ENCODE measurements at places on chromosomes 6 and 20.

DNA sequence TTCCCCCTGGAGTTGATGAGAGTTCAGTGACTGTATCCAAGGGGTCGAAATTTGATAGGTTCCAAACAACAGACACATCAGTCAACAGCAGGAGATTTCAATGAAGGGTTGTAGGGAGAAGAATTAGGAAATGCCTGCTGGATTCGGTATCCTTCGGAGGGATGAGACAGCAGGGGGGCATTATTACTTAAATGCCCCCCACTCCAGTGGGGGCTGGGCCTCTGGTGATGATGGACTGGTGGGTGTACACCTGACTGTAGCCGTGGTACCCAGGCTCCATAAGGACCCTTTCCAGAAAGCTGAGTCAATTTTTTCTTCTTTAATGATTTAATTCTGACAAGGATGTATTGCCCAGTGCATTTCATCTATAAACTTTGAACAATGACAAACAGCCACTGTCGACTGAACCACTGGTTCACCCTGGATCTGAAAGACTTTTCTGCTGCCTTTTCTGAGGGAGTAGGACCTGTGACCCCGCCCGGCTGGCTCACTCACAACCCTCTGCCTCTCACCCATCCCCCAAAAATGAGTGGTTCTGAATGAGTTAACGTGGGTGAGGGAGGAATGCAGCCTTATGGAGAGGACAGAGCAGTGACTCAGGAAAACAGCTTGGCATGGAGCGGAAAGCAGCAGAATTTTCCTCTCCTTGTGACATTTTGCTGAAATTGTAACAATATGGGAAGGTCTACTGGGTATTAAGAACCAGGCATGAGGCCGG is 41.0 kb downstream of the ZMYND8 start:
- DNase-seq: no peak

DNA sequence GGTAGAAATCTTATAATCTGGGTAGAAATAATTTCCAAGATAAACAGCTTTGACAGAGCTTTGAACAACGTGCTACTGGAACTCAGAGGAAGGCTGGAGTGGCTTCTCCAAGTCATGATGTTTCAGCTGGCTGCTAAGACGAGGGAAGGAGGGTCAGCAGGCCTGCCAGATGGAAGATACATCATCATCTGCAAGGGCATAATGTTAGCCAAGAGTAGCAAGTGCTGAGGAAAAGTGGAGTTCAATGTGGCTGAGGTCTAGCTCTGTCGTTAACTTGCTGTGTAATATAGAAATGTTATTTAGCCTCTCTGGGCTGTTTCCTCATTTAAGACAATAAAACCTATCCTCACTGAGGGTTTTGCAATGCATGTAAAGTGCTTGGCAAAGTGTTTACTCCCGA is 35.1 kb downstream of the RGS17 start:
- no peak for DNase-seq

DNA sequence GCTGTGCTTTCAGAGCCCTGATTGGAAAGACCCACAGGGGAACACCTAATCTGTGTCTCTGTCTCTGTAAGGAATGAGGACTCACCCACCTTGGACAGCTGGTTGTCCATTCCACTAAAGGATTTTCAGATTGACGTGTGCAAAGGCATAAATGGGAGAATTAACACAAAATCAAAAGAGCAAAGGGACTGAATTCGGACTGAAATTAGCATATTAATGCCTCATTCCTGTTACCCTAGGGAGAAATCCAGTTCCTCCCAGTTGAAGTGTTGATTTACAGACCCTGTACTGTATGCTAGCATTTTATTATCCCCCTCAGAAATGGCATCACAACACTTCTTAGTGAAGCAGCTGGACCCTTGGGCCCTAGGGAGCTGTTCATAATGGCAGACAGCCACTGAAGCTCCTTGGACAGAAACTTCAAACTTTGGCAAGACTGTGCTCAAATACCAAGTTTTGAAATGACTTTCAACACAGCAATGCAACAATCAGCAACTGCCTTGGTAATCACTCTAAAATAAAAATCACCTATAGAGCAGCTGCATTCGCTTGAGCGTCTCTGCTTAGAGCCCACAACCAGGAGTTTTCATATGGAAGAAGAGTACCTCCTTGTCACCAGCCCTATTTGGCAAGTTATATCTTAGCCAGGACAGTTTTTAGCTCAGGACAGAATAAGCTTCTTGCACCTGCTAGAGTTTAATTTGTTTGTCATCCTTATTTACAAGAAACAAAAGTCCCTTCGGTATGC is 118.1 kb downstream of the TRDN start:
- DNase-seq: no peak

- DNase-seq: no peak
Measured at GRCh38 chr6:105324386-105324950, 78.4 kb downstream of the PREP start.

DNA sequence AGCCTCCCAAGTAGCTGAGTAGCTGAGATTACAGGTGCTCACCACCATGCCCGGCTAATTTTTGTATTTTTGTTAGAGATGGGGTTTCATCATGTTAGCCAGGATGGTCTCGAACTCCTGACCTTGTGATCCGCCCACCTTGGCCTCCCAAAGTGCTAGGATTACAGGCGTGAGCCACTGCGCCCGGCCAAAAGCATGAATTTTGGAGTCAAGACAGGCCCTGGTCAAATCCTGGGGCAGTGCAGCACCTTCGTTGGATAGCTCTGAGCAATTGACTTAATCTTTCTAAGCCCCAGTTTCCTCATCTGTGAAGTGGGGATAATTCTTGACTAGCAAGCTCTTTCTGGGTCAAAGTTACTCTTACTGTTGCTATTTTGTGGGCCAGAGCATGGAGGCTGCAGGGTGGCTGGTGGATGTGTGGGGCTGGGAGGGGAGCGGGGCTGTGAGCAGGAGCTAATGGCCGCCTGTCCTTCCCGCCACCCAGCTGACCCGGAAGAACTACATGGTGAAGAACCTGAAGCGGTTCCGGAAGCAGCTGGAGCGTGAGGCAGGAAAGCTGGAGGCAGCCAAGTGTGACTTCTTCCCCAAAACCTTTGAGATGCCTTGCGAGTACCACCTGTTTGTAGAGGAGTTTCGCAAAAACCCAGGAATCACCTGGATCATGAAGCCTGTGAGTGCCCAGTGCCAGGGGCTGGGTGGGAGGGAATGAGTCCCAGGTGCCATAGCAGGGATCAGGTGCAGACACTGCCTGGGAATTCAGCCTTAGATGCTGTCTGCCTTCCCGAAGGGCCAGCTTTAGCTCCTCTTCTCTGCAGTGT is 39.0 kb downstream of the TTLL9 start:
- DNase-seq: no peak

Data from stimulated activated CD4-positive, alpha-beta T cell treated with anti-CD3 and anti-CD28 coated beads, Interleukin-2, amount 100 ng/mL, for 24 hours (primary cell).